Hematopoietic multipotent progenitor cell treated with erythropoietin and hydrocortisone succinate and interleukin-3 and kit ligand, for 15 days (in vitro differentiated cells): ENCODE measurements at places on chromosomes 4 and X.
A peak's percentile ranks its signal among the peaks of the same experiment; 100 is the strongest.

GRCh38 chr4:151218343-151218742 lies 58.6 kb upstream of the PRSS48 start:
- DNase-seq: no peak

GRCh38 chr4:183746305-183747229 lies 87.5 kb downstream of the TRAPPC11 start:
- no peak for DNase-seq

DNA sequence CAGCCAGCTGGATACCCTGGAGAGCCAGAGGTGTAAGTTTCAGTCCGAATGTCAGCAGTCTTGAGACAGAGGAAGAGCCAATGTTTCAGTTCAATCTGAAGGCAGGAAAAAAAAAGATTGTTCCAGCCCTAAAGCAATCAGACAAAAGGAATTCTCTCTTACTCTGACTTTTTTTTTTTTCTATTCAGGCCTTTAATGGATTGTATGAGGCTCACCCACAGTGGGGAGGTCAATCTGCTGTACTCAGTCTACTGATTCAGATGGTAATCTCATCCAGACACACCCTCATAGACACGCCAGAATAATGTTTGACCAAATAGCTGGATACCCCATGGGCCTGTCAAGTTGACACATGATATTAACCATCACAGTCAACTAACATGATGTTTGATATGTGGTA lies 51.9 kb downstream of the TEX13A start:
- DNase-seq: no peak

- no peak for DNase-seq
Observed at GRCh38 chr4:185839770-185840169, 27.8 kb upstream of the SORBS2 start.

- DNase-seq: no peak
Observed at GRCh38 chr4:153154007-153154975, 50.0 kb upstream of the TRIM2 start.

GRCh38 chr4:125313497-125313896 lies 1.3 kb upstream of the FAT4 start:
- peak; percentile 18 for DNase-seq

GRCh38 chrX:6468706-6469105 lies 66.2 kb downstream of the VCX3A start:
- no peak for DNase-seq

DNA sequence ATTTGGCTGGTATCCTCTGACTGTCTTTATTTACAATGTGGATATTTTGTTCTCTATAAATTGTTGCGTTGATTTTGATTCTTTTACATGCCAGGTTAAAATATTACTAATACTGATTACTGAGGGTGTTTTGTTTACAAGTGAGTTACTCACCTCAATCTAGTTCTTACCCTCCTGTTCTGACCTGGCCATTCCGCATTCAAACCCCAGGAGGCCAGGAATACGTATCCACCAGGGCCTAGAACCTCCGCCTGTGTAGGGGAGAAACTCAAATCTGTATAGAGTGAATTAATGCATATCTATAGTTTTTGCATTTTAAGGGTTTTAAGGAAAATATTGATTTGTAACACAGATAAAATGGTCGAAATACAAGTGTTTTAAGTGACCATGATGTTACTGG lies 2.6 kb upstream of the ZFP42 start:
- no peak for DNase-seq

GRCh38 chrX:12814420-12814819 lies 23.2 kb downstream of the PRPS2 start:
- no peak for DNase-seq

- DNase-seq: no peak
Observed at GRCh38 chr4:4368809-4369580, 17.9 kb upstream of the NSG1 start.

GRCh38 chrX:156004256-156004655 lies 6.8 kb downstream of the IL9R start:
- no peak for DNase-seq

- DNase-seq: no peak
Observed at GRCh38 chrX:25968920-25969319, 169.2 kb upstream of the MAGEB18 start.

GRCh38 chr4:75726577-75726976 lies 2.2 kb downstream of the USO1 start:
- no peak for DNase-seq

GRCh38 chr4:139898293-139898692 lies 232.7 kb downstream of the MGST2 start:
- DNase-seq: no peak

- DNase-seq: no peak
Observed at GRCh38 chr4:142278171-142278570, 567.9 kb downstream of the INPP4B start.

DNA sequence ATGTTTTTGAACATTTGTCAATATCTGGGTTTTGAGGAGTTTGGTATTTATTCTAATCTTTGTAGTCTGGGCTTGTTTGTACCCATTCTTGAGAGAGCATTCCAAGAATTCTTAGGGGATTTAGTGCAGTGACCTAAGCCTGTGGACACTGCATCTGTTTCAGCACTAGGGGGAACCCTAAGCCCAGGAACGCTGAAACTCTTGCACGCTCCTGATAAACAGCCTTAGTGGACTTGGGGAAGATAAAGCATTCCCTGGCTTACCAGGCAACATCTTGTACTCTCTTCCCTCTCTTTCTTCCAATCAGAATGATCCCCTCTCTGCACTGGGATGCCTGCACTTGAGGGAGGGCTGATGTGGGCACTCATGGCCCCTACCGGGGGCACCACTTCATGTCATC lies 654.9 kb upstream of the HTR2C start:
- peak; percentile 38 for DNase-seq

DNA sequence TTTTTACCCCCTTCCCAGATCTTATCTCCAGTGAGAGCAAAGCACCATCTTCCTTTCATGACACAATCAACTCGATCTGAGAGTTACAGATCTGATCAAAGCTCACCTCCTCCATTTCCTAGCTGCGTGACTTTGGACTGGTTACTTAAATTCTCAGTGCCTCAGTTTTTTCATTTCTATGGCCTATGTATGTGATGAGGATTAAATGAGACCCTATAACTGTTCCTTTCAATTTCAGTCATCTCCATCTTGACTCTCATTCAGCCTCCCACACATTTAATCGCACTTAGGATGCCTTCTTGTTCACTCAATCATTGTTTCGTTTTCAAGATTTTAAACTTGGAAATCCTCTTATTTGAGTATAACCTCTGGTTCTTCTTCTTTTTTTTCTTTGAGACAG lies 20.1 kb upstream of the CXCR3 start:
- no peak for DNase-seq

GRCh38 chr4:42703813-42704212 lies 46.9 kb upstream of the ATP8A1 start:
- no peak for DNase-seq

- DNase-seq: peak; percentile 60
Observed at GRCh38 chr4:55396308-55397125, 760 bp downstream of the TMEM165 start.

DNA sequence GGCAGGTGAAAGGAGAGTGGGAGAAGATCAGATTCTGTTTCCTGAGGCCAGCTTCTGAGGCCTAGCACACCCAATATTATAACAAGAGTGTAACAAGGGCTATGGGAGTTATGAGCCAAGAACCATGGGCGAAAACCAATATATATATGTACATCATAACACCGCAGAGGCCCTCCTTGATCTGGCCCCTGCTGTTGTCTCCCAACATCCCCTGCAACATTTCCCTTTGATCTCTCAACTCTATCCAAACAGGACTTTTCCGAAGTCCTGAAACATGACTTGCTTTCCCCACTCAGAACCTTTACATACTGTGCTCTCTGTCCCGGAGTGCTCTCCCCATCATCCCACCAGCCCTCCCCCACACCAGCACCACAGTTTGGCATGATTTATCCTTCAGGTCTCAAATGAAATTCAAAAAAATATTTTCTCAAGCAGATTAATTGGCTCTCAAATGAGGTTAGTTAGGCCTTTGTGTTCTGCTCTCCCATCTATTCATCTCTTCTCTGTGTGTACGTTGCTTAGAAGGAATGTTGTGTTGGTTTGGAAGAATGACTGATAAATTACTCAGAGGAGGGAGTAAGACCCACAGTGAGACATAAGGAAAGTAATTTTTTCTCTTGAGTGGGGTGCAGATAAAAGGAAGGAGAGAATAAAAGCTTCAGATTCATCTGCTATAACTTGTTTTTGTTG lies 58.1 kb upstream of the SMIM10 start:
- DNase-seq: no peak

DNA sequence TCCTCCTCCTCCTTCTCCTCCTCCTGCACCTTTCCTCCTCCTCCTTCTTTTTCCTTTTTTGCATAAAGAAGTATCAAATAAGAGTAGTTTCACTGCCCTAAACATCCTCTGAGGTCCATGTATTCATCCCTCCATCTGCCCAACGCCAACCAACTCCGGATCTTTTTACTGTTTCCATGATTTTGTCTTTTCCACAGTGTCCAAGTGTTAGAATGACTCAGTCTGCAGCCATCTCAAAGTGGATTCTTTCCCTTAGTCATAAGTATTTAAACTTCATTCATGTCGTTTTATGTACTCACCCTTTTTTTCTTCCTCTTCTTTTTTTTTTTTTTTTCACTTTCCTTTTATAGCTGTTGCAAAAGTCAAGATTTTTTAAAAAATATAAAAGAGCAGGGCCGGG lies 12.9 kb downstream of the CSF2RA start:
- no peak for DNase-seq

DNA sequence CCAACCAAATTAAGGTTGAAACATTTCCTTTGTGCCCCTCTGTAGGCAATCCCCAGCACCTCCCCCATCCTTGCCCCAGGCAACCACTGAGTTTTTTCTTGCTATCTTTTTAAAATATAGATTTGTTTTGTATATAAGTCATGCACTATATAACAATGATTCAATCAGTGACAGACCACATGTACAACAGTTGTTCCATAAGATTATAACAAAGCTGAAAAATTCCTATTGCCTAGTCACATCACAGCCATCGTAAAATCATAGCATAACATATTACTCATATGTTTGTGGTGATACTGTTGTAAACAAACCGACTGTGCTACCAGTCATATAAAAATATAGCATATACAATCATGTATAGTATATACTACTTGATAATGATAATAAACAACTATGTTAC lies 211.9 kb upstream of the NRK start:
- DNase-seq: no peak

- no peak for DNase-seq
Observed at GRCh38 chr4:178003098-178003657, 560.9 kb upstream of the AGA start.

DNA sequence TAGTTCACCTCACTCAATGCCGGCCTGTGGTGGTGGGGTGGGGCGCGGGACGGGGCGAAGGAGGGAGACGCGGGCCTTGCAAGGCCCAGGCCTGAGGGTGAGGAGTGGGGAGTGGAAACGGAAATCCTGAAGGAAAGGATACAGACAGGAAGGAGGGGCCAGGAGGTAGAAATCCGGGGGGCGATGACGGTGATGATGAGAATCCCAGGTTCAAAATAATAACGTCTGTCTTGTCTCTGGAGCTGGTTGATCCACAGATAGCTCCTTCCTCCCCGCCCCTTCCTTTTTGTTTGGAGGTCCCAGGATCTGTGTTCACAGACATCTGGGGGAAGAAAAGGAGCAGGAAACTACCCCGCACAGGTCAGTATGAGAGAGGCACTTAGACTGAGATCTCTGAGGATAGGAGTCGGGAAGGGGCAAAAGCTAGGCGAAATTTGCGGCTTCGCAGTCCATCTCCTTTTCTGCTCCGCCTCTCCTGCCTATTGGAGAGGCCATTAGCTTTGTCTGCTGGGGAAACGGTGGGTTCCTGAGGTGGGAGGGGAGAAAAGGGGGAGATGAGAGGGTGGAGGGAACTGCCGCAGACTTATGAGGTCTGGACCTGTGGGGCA lies 746 bp downstream of the TCEAL7 start:
- no peak for DNase-seq

GRCh38 chr4:30450474-30450873 lies 269.7 kb upstream of the PCDH7 start:
- DNase-seq: no peak

DNA sequence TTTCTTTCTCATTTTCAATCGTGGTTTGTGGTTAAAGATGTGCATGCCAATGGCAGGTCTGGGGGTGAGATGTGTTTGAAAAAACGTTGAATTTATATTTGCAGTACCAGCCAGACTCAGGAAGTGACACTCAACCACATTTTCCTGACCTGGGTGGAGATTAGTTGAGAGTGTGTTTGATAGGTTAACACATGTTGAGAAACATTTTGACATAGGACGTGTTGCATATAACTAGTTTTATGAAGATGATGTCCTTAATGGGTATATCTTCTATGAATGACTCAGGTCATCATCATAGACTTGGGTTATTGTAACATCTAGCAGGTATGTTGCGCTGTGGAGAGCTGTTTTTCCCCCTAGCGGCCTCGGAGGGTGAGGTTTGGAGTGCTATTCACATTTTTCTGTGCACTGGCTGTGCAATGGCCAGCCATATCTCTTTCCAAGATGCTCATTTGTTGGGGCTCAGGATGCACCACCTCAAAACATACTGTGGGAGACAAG lies 21.7 kb upstream of the CD38 start:
- no peak for DNase-seq

GRCh38 chr4:158934996-158935669 lies 166.3 kb downstream of the FNIP2 start:
- no peak for DNase-seq

DNA sequence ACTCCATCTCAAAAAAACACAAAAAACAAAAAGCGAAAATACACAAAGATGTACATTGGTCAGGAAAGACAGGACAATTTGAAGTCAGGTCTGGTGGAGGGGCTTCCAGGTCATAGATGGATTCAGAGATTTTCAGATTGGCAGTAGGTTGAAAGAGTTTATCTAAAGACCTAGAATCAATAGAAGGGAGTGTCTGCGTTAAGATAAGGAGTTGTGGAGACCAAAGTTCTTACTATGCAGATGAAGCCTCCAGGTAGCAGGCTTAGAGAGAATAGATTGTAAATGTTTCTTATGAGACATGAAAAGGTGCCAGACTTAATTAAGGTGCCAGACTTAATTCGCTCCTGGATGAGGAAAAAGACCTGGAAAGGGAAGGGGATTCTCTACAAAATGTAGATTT lies 6.9 kb upstream of the RPS3A start:
- DNase-seq: no peak

DNA sequence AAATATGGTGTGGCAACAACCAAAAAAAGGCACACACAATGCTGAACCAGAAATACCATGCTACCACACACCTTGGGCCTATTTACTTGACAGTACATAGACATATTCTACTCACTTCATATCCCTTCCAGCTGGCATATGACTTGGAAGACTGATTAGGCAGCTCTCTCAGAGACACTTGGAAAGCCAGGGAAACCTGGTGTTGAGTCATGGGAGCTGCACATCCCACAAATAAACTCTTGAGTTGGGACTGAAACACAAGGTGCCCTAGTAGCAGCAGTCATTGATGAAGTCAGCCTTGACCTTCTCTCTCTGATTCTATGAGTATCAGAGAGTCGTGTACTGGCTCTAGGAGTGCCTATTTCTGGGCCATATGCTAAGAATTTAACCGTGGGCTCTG lies 776.6 kb upstream of the LCORL start:
- DNase-seq: no peak

DNA sequence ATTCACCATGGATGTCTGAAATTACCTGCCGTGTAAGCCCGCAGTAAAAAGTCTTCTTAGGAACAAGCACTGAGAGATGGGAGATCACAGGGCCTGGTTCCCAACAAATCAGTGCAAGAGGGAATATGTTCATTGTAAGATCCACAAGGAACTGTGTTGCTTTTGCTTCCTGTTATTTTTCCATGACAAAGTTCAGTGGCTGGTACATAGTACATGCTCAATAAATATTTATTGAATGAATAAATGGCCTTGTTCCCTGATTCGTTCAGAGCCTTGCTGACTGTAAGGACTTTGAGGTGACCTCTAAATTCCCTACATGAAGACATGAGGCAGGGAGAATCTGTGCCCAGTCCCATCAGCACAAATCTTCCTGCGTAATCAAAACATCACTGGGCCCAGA lies 7.4 kb downstream of the TMEM31 start:
- no peak for DNase-seq
